ENCODE measurements at places on chromosomes 2 and 18.
A peak's percentile ranks its signal among the peaks of the same experiment; 100 is the strongest.

DNA sequence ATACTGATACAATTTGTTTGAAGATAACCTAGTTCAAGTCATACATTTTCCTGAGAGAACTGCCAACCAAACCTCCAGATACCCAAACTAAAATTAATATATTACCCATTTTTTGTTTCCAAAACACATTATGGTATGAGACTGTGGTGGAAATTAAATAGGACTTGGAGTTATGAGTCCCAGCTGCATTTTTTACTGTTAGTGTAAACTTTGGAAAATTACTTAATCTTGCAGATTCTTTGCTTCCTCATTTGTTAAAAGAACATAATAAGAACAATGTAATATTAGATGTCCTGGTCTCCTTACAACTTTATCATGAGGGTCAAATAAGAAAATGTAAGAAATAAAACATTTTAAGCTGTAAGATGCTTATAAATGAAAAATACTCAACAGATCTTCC is 98.2 kb upstream of the TRIB2 start:
- DNase-seq: no peak

GRCh38 chr2:149399934-149400615 is 69.7 kb downstream of the LYPD6 start:
- DNase-seq: no peak

DNA sequence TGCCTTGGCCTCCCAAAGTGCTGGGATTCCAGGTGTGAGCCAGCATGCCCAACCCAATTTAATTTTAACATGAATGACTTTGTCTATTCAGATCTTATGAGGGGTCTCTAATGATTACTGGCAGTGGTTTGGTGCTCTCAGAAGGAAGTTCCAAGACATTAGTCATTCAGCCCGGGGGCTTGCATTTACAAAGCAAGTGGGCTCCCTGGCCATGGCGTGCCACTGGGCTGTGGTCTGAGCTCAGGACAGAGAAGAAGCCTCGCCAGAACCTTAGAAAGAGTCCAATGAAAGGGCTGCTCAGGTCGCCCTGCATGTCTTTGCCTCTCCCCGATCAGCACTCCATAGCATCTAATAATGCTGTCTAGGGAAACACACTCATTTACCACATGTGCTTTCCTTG is 182.6 kb upstream of the CHAC2 start:
- DNase-seq: no peak

DNA sequence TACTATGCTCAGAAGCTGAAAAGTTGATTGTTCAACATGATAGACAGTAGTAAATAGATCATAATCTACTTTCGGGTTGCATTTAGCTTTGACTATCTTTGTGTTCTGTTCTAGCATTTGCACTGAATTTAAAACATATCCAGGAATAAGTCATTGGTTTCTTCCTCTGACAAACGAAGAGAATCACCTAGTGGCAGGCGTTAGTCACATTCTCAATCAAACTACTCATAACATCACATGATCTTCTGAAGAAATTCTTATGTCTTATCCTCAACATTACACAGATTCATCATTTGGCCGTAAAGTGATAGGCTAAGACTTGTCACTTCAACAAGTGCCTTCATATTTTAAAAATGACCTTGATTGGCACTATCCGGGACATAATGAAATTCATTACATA is 63.6 kb upstream of the TTC21B start:
- DNase-seq: no peak

DNA sequence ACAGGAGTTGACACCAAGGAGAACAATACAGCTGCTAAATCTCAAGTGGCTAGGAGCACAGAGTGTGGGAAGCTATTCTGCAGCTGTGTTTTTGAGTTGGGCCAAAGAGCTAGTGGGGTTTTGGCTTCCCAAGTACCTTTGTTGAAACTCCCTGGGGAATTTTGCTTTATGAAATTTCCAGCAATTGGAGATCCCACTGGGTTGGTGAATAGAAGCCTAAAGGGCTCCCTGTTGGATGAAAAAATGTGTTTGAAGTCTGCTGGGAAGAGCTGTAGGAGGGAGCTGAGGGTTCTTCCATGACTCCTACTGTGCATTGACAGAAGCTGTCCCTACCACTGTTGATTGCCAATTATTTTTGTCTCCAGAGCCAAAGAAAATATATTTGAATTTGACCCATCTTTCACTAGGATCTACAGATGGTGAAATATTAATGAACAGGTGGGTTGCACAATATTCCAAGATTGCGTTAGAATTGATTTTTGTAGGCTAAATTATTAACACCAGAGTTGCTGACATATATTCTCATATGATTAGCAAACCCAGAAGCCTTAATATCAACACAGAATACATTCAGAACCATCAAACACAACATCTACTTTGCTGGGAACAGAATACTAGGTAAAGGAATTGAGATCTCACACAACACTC is 95.4 kb upstream of the CYP1B1 start:
- DNase-seq: no peak

DNA sequence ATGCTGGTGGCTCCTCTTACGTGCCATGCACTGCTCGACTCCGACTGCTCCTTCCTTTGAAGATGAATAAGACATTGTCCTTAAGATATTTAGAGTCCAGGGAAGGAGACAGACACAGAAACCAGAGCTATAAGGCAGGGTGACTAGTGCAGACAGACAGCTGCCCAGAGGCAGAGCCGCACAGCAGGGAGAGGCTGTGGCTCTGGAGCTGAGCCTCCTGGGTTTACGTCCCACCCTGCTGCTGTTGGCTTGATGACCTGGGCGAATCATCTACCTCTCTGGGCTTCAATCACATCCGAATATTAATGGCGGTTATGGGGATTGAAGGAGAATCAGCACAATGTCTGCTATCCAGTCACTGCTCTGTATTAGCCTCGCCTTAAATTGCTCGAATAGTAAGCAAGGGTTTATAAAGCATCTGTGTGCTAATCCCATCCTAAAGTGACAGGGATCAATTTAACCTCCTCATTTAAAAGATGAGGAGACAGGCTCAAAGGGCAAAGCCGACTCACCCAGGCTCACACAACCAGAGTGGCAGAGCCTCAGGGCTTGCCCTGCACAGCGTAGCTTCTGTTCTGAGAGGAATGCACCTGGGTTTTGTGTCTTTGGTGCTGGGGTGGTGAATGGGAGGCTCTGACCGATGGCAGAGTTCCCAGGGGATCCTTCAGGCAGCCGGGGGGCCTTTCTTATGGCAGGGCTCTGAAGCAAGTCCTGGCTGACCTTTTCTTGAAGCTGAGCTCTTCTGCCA is 284.1 kb downstream of the MYCN start:
- no peak for DNase-seq

DNA sequence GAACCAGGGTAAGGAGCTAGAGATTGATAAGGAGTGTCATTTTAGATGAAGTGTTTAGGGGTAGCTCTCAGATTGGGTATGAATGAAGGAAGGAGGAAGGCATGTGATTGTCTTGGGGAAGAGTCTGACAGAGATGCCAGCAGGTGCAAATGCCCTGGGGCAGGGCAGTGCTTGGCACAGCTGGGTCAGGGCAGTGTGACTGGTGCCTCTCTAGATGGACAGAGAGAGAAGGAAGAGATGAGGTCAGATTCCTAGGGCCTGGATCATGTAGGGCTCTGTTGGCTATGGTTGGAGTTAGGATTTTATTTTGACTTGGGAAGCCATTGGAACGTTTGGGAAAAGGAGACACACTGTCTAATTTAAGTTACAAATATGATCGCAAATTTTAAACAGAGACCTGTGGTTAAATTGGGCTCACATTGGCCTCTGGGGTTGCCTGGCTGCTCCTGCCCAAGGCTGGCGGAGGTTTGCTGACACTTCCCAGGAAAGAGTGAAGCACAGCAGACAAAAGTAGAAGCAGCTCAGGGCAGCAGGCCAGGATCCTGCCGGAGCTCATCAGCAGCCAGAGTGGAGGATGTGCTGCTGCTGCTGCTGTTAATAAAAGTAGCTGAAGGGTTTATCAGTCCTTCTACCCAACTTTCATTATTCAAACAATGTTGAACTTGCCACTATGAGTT is 32.7 kb upstream of the FHL2 start:
- DNase-seq: no peak

DNA sequence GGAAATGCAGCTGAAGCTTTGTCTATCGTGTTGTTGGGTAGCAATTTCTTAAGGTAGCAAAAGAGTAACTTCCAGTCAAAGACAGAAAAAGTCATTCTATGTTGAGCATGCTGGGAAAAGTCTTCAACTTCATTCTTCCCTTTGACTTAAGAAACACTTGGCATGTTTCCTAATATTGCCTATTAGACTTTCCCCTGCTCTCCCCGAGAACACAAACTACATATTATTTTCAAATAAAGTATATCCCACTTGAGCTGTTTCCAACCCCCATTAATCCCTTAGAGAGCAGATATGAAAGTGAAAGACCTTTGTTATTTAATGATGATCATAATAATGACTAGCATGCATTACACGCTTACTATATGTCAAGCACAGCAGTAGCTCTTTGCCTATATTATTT is 136.0 kb upstream of the SPOPL start:
- no peak for DNase-seq

GRCh38 chr2:126778561-126779501 is 119.9 kb upstream of the TEX51 start:
- no peak for DNase-seq

- no peak for DNase-seq
Measured at GRCh38 chr2:56177420-56178220, 6.2 kb upstream of the CCDC85A start.

GRCh38 chr2:160352500-160352899 is 141.1 kb downstream of the RBMS1 start:
- DNase-seq: no peak

DNA sequence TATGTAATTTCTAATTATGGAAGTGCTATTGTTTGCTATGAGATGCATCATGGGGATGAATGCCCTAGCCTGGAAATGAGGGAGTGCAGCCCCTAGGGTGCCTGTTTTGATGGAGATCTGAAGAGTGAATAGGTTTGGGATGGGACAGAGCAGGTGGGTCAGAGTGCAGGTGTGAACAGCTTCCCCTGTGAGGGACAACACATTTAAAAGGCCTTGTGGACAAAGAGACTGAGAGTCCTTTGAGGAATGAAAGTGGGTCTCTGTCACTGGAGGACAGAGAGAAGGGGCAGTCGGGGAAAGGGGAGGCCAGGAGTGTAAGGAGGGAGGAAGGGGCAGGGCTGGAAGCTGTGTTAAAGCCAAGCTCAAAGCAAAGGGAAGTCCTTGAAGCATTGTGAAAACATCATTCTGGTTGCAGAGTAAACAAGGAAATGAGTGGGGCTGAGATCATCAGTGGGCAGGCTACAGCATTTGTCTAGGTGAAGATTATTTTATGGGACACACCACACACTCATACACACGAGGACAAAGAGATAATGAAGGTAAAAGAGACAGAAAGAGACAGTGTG is 877.6 kb downstream of the SLC4A3 start:
- no peak for DNase-seq

DNA sequence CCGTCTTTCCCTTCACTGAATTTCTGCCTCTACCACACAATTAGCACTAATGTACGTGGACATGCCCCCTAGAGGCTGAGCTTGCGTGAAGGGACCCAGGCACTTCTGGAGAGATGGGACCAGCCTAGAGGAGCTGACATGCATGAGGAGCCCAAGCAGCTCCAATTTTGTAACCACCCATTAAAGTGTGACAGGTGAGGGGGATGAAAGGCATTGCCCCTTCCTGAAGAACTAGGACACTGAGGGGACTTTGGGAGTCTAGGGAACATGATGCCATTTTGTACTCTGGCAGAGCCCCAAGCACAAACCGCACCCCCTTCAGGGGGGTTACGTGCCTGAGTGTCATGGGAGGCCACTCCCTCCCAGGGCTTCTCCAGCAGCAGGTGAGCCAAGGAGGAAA is 63.6 kb downstream of the HNRNPLL start:
- DNase-seq: no peak

DNA sequence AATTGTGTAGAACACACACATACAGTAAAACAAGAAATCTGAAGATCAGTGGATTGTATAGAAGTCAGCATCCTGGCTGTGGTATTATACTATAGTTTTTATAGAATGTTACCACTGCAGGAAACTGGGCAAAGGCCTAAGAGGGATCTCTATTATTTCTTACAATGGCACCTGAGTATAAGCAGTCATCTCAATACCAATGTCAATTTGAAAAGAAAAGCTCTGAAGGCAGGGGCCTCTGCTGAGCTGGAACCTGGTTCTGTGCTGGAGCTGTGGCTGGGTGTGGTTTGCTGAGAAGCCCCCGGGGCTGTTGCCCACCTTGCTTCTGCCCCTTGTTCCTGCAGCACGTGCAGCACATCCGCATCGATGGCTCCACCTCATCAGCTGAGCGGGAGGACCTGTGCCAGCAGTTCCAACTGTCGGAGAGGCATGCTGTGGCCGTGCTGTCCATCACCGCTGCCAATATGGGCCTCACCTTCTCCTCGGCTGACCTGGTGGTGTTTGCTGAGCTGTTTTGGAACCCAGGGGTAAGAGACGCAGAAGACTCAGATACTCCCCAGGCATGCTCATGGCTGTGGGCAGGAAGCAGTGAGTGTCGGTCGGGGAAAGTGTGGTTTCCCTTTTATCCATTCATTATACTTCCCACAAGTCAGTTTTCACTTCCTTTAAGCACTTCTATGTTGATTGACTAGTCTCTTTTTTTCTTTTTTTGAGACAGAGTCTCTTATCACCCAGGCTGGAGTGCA is 23.5 kb upstream of the RPL37A start:
- no peak for DNase-seq

DNA sequence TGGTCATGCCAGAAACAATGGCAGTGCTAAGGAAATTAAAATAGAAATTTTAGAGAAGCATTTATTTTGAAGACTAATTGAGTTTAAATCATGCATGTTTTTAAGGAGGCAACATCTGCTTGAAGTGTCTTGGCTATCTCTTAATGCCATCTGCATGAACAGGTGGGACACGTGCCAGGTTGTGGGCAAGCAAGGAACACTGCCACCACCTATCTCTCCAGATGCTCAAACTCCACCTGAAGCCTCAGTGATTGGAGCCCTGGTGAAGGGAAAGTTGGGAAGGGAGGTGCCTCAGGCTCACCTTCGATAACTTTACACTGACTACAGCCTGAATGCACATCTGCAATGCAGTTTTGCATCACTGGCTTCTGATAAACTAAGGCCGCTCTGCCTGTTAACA is 91.5 kb downstream of the TPGS2 start:
- no peak for DNase-seq

- no peak for DNase-seq
Measured at GRCh38 chr2:128372621-128373341, 54.1 kb upstream of the HS6ST1 start.

GRCh38 chr2:85437488-85438200 is 19.1 kb downstream of the SH2D6 start:
- peak; percentile 32 for DNase-seq

DNA sequence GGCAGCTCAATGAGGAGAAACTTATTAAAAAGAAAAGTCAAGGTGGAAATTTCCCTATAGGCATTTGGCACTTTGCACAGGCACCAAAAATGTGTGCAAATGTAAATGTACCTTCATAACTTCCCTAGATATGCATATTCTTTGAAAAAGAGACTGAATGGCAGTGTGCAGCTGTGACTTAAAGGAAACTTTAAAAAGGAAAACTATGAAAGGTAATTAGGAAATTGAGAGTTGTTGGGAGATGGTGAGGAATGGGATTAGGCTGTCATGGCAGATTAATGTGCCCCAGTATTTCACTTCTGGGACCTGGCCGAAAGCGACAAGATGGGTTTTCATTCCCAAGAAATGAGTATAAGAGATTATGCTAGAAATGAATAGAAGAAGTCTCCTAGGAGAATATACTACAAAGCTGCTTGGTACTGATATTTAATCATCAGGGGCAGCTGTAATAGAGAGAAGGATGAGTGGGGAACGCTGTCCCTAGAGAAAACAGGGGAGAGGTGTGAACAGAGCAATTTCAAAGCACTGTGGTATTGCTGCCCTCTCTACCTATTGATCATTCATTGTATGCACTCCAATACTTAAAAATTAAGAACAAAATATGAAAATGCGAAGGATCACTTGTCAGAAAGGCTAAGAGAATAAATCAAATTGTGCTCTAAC is 313.1 kb downstream of the AGPS start:
- DNase-seq: no peak
